Left colon (tissue), 2 donors: ENCODE measurements at places on chromosomes 7 and 10. TPM values are rescaled to one million over a fixed set of nuclear protein-coding genes. Genes with fewer than 3 reads are reported as not detected.

- no peak for DNase-seq
Observed at GRCh38 chr10:64394744-64395143, 873.5 kb downstream of the REEP3 start.

CYP26C1 gene
- not detected for total RNA-seq

ALKBH4 gene
- 9.5 TPM for total RNA-seq

GRCh38 chr10:20694296-20694695, 202.8 kb downstream of the NEBL start:
- no peak for DNase-seq

- DNase-seq, result no peak
Observed at GRCh38 chr10:101993651-101994200, 62.2 kb downstream of the ARMH3 start.

- no peak for DNase-seq
Observed at GRCh38 chr7:120475994-120476393, 203.0 kb downstream of the KCND2 start.

SPOCK2 gene
- 4.5 TPM for total RNA-seq

TRIM74 gene
- total RNA-seq, result not detected

DNA sequence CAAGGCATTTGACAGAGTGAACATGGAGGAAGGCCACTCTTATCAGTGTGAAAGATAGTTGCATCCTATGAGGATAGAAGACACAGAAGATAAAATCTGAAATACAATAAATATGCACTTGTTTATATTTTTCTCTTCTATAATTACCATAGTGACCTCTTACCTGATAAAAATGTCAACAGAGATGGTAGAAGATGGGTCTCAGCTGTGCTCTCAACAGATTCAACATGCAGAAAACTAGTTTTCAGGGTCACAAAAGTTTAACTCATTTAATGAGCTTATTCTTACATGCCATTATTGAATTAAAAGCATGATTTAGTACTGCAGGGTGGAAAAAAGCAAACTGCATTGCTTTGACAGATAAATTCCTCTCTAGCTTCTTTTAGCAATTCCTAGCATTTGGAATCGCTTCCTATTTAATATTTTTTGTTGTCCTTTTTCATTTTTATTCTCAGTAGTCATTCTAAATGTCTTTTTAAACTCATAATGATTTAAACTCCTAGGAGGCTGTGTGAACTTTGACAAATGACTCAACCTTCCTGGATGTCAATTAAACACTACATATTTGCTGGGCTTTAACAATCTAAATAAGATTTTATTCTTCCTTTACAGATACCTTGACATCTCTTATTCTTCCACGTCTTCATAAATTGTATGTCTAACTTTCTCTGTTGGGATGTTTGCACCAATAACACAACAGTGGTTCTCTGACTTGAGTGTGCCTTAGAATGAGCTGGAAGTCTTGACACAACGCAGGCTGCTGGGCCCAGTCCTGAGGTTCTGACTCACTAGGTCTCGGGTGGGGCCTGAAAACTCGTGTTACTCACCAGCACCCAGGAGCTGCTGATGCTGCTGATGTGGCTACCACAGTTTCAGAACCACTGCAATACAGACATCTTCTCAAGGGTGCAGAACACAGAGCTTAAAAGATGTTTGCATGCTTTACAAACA, 565.5 kb upstream of the IGFBP3 start:
- DNase-seq, result peak; percentile 4

DNA sequence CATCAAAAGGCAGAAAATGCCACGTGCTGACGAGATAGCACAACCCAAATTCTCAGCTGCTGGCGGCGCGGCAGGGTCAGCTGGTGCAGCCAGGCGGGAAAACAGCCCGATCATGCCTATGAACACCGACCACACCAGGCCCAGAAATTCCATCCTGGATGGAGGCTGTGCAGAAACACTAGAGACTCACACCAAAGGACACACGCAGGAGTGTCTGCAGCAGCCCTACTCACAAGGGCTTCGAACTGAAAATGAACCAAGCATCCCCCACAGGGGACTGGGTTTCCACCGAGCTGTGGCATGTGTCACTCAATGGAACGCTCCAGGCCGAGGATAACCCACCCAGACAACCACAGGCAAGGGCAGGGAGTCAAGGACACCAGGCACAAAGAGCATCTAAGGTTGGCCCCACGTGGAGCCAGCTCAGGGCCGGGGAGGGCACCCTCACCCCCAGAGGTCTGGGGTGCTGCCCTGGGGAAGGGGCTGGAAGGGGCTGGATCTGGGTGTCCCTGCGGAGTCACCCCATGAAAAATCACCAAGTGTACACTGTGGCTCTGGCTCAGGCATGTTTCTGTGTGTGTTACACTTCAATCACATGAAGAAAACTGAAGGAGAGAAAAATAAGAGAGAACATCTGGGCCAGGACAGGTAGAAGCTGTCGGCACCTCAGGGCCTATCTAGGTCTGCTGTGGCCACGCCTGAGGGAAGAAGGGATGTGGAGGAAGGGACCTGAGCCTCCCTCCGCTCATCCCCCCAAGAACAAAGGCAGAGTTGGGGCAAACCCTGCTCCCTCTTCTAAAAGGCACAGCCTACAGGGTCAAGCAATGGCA, 33.0 kb downstream of the RASGEF1A start:
- DNase-seq, result no peak

- DNase-seq, result no peak
Observed at GRCh38 chr7:22277375-22277774, 79.6 kb downstream of the RAPGEF5 start.

ECHDC3 gene
- 10.2 TPM for total RNA-seq

DNA sequence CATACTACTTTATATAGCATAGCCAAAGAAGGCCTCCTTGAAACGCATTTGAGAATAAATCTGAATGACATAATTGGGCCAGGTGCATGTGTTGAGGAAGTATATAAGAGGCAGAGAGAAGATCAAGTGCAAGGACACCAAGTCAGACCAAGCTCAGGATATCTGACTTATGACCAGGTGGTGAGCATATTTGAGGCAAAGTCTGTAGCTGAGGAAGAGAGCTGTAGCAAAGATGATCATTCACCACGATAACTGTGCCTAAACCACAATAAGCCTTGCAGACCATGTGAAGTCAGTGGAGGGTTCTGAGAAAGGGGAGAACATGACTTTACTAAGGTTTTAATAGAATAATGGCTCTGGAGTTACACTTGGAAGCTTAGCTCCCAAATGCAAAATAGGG, 292.3 kb downstream of the SORCS1 start:
- no peak for DNase-seq

- DNase-seq, result no peak
Observed at GRCh38 chr7:4692055-4692454, 10.0 kb downstream of the FOXK1 start.

DNA sequence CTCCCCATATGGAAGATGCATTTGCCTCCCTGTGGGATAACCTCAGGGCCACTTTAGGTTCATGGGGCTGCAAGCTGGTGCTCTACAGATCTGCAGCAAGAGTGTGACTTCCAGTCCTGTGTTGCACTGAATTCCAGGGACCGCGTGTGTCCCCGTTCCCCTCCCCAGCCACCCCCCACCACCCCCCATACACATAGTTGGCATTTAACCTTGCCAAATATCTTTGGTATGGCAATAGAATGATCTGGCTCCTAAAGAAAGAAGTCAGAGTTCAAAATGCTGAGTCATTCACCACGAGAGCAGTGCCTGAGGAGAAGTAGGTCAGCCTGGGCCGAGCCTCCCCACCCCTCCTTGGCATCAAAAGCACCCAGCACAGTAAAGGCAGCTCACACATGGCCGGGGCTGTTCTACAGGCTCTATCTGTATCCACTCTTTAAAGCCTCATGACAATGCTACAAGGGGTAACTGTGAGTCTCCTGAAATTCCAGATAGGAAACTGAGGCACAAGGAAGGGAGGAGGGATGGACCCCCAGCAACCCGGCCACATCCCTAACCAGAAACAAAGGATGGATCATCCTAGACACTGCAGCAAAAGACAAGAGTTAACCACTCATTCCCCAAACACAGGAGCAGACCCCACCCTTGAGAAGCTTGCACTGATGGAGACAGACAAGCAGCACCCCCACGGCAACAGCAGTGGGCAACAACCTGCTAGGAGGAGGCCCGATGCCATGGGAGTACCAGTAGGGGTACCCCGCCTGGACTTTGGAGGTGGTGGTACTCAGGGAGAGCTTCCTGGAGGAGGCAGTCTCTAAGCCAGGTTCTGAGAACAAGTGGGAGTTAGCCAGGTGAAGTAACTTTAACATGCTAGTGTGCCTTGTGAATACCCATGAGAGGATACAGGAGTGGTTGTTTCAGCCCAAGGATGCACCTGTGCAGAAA, 70.3 kb upstream of the NANOS1 start:
- DNase-seq, result peak; percentile 38

SPAM1 gene
- total RNA-seq, result not detected

SNX10 gene
- 2.4 TPM for total RNA-seq

DNA sequence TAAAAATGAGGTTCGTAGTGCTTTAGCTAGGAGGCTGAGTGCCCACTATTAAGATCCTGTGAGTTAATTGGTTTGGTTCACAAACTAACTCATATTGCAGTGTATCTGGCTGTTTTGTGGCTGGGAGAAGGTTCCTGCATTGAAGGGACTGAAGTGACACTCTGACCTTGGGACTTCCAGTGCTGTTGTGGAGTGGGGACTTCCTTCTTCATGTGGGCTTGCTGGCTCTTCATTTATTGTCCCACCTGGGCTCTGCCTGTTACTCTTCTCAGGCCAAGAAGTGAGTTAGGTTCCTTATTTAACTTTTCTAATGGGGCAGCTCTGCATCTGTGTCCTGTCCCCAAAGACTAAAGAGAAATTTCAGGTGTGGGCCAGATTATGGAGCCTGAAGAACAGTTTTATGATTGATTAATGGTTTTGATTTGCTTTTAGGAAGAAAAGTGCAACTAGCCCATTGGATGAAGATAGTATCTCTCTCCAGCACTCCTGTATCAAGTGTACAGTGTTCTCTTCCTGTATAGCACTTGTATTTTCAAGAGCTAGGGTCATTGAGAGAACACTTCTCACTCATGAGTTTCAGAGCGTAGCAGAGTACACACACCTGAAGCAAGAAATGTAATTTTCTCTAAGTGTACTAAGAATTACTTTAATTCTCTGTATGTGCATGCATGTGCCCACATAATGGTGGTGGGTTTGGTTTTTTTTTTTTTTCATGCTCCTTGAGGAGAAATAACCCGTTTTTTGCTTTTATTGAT, 54.8 kb downstream of the AUTS2 start:
- DNase-seq, result no peak

HKDC1 gene
- 37.8 TPM for total RNA-seq

DNA sequence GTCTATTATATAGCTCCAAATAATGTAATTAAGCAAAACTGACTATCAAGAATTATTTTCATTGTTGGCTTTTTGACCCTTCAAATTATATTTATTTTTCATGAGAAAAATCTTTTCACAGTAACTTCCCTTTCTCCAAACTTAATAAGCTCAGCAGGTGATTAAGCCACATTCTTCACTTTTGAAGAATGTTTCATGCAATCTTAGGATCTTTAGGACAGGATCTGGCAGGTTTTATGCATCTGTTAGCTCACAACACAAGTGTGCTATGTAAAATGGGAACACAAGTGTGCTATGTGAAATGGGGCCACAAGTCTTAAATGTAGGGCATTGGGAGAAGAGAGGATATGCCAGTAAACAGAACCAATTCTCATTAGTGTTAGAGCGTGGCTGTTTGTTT, 26.3 kb downstream of the BCAP29 start:
- DNase-seq, result no peak

- DNase-seq, result peak; percentile 36
Observed at GRCh38 chr10:13684252-13684791, 97.6 kb downstream of the PRPF18 start.

DNA sequence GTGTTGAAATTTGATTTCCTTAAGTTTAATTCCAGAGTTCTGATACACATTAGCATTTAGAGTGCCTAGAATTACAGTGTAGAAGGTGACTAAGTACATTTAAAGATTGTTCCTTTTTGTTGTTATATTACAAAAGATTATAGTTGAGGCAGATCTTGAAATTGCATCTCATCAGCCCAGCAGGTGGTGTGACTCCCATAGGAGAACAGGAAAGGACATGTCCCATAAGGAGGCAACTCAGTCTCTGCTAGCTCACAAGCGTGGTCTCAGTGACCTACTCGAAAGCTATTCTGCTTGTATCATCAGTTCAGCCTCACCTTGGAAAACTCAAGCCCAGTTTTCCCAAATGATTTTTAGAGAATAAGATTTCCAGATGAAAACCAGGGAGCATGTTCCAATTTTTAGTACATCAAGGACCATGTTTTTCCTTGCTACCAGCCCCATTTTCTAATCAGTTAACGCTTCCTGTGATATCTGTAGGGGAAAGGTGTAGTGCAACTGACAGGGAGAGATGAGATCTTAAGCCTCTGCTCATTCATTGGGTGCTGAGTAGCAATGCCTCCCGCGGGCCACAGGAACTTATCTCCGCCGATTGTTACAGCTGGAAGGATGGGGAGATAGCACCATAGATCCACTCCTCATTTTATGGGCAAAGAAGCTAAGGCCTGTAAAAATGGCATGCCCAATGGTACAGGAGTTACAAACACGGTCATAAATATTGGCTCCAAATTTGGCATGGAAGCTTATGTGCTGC, 1.1 kb upstream of the GNAI1 start:
- peak; percentile 20 for DNase-seq

- DNase-seq, result peak; percentile 68
Observed at GRCh38 chr10:94006591-94007550, 13.1 kb downstream of the PLCE1 start.

ABCB1 gene
- 30.5 TPM for total RNA-seq

CRYGN gene
- 0.15 TPM for total RNA-seq

ANKRD1 gene
- not detected for total RNA-seq

SCIN gene
- total RNA-seq, result 76.6 TPM

DNA sequence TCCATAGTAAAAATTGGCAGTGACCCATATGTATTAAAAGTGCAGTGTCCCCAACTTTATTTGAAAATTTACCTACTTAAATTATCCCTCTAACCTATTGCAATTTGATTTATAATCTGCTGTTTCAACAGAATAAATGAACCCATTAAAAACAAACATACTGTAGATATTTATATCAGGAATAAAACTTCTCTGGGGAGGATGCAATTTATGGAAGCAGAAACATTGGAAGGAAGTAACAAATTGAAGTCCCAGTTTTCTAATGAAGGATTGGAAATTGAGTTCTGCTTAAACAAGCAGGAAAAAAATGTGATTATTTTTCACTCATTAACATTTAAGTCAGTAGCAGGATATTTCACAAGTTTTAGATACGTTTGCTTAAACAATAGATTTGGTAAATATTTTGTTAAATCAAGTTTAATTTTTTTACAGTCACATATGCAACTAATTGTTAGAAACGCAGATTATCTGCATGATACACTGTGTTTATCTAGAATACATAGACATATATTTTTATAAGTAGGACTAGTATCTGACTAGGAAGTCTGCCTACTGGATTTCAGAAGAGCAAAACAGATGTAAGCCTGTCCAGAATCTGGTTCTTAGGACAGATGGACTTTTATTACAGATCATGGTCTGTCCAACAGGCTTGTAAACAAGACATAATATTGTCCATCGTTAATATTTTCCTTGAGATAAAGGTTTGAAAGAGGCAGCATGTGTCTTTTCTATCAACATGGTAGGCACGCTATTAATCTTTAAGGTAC, 5.3 kb downstream of the AGMO start:
- DNase-seq, result no peak

DNA sequence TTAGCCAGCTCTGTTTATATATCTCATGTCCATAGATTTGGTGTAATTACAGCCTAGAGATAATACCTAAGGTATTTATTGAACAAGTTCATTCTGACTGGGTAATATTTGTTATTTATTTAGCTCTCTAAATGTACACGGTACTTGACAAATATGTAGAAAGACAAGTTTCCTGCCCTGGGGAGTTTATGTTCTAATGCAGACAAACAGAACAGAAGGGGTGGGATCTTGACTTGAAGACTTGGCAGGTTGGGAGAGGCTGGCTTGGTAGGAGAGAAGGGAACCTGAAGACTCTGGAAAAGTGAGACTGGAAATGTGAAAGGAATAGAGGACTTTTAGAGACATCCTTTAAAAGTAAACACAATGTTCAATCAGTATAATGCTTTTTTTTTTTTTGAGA, 97.7 kb upstream of the CDK6 start:
- no peak for DNase-seq
